ENCODE measurements at places on chromosomes 7 and 10.

DNA sequence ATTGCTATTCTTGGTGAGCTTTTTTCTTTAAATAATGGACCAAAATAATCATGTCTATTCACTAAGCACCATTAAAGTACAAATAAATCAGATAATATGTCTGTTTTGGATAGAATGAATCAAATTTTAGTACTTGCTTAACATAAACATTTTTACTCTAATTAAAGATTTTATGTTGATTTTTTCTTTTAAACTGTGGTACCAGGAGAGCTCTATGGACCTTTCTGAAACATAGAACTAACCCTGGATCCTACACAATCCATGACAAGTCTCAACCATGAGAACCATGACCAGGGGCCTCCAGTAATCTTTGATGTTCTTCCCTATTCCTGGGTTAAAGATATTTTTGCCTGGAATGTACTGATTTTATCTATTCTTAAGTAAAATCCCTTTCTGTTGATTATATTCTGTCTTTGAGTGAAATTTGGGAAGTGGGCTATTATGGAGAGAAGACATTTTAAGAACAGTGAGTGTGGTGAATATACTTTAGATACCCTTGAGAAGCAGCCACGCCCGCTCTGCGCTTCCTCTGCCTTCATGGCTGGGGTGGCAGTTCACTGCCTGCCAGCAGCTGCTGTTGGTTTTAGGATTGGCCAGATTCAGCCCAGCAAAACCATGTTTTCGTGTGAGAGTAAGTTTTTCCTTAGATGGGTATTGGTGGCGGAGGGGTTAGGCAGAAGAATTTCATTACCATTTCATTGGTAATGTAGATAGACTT lies 42.2 kb upstream of the BHLHA15 start:
- DNase-seq = no peak

DNA sequence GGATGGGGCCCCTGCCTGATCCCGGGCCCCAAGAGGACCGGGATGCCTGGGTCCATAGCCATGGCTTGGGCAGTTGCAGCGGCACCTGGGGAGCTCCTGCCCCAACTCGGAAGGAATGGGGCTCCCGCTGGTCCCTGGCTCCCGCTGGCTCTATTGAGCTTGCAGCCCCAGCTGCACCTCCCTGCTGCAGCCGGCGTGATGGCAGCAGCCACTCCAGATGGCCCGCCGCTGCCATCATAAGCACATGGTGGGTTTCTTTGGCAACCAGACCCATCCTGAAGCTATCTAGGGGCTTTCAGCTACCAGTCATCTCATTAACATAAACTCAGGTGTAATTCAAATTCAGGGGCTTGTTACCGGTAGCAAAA lies 11.1 kb upstream of the DNMBP start:
- DNase-seq = no peak

DNA sequence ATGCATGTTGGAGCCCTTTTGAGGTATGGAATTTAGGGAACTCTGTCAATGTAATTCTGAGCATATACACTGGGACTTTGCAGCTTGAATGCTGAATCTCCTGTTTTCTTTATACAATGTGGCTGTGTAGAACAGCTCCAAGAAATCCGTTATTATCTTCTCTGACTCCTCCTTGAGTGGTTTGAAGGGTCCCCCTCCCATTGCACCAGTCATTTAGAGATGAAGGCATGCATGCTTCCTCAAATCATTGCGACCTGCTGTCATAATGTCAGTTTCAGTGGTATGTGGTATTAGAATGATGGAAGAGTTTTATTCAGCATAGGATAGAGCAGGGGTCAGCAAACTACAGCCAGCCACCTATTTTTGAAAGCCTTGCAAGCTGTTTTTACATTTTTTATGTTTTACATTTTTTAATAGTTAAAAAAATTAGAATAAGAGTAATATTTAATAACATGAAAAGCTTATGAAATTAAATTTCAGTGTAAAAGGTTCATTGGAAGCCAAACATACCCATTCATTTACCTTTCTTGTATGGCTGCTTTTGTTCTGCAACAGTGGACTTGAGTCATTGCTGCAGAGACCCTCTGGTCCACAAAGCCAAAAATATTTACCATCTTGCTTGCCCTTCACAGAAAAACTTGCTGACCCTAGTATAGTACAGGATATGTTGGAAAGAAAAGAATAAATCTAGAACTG lies 8.1 kb downstream of the STK17A start:
- DNase-seq = no peak

GRCh38 chr10:132679217-132679595 lies 106.7 kb downstream of the NKX6-2 start:
- no peak for DNase-seq

- DNase-seq = no peak
Measured at GRCh38 chr10:15387021-15387420, 15.9 kb upstream of the FAM171A1 start.

DNA sequence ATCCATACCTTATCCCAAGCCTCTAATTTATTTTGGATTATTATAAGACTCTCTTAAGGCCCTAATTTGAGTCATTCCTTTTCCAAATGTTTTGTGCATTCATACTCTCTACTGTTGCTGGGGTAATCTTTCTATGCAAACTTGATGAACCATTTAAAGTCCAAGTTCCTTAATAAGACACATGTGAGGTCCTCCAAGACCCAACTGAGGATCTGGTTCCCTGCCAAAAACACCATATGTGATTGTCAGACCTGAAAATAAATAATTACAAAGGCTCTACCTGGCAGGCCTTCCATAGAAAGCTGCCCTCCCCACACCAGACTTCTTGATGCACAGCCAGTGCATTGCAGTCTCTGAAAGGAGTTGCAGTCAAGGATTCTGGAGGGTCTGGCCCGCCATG lies 257.9 kb upstream of the AKR1E2 start:
- no peak for DNase-seq

Data from kidney epithelial cell (primary cell).